Left forelimb (tissue), 1 donor: ENCODE measurements at places on chromosomes 2 and 18.

- DNase-seq, result no peak
Measured at GRCh38 chr2:164110515-164110914, 374.7 kb upstream of the FIGN start.

GRCh38 chr18:48295586-48296311, 113.4 kb downstream of the ZBTB7C start:
- DNase-seq, result no peak

- no peak for DNase-seq
Measured at GRCh38 chr2:137467246-137467862, 496.9 kb upstream of the HNMT start.

DNA sequence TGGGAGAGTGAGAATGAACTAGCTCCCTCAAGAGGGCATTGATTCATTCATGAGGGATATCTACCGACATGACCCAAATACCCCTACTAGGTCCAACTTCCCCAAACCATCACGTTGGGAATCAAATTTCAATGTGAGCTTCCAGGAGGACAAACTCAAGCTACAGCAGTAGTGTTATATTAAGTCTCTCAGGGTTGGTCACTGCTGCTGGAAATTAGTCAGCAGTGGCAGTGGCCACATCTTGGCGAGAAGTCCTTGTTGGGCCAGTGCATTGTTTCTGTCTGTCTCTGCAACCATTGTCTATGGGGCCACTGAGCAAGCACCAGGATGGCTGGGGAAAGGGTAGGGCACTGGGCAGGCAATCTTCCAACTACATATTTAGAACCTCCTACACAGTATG, 47.5 kb downstream of the THUMPD2 start:
- DNase-seq, result no peak

- DNase-seq, result peak; percentile 91
Measured at GRCh38 chr2:85813982-85814801, 60.4 kb downstream of the ATOH8 start.

GRCh38 chr2:228545748-228546145, 364.3 kb upstream of the SPHKAP start:
- no peak for DNase-seq

DNA sequence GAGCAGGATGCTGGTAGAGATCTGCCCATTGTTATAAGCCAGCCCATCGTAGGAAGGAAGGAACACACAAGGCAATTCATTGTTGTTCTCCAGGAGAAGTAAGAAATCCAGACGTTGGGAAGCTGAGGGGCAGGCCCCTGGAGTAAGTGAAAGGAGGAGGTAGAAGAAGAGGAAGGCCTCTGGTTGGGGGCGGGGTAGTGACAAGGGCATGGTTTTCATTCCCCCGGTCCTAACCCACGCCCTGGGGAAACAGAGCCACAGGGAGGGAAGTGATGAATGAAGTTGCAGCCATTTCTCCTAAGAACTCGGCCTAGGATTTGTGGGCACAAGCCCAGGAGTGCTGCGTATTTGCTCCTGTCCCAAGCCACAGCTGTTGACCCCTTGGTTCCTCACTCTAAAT, 18.0 kb downstream of the LBH start:
- DNase-seq, result no peak

GRCh38 chr18:59650266-59650820, 46.9 kb downstream of the CCBE1 start:
- no peak for DNase-seq

- DNase-seq, result no peak
Measured at GRCh38 chr2:17190527-17190926, 327.7 kb downstream of the RAD51AP2 start.

DNA sequence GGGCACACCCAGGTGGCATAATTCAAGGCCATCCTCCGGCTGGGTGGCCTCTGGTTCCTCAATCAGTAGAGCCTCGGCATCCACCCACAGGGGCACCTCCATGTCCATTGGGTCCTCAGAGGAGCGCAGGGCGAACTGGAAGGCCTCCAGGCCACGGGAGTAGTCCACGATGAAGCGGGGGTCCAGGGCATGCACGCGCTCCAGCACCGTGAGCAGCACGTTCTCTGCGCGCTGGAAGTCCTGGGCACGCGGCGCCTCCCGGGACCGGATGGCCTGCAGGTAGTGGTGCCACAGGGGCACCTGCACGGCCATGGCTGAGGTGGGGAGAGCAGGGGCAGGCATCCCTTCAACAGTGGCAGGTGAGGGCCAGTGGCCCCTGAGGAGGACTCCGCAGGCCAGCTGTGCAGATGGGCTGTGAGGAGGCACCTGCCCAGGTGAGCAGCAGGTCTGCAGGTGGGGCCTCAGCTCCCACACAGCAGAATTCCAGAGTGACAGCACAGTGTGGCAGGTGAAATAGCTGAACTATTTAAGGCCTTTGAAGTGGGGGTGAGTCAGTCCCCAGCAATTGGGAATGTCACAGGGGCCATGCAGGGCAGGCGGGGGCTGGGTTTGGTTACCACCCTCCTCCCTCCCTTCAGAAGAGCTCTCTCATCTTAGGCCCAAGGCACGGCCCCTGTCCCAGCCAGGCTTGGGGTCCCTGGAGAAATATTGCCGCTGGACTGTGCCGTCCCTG, at the start of gene MAB21L4:
TSS of gene MAB21L4 (minus strand) at position 501 of the 733 bp plus-strand sequence. CDS start at position 342, 159 bp downstream.
- no peak for DNase-seq

- no peak for DNase-seq
Measured at GRCh38 chr2:240584486-240585031, 2.0 kb upstream of the CAPN10 start.

DNA sequence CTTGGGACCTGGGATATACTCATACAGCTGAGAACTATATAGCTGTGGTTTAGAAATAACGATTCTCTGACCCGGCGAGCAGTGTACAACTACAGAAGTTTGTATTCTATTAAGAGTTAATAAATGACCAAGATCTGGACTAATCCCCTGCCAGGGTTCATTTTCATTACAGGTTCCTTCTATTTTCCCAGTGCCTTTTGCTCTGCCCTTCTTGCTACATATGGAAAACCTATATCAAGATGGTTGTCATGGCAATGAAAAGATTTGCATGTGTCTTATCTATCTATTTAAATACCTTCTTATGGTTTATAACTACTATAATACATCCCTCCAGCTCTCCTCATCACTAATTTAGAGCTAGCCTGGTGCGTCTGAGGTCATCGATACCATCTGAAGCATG, 965.2 kb downstream of the BCL11A start:
- no peak for DNase-seq

- DNase-seq, result no peak
Measured at GRCh38 chr18:14086458-14087231, 45.6 kb downstream of the ZNF519 start.

DNA sequence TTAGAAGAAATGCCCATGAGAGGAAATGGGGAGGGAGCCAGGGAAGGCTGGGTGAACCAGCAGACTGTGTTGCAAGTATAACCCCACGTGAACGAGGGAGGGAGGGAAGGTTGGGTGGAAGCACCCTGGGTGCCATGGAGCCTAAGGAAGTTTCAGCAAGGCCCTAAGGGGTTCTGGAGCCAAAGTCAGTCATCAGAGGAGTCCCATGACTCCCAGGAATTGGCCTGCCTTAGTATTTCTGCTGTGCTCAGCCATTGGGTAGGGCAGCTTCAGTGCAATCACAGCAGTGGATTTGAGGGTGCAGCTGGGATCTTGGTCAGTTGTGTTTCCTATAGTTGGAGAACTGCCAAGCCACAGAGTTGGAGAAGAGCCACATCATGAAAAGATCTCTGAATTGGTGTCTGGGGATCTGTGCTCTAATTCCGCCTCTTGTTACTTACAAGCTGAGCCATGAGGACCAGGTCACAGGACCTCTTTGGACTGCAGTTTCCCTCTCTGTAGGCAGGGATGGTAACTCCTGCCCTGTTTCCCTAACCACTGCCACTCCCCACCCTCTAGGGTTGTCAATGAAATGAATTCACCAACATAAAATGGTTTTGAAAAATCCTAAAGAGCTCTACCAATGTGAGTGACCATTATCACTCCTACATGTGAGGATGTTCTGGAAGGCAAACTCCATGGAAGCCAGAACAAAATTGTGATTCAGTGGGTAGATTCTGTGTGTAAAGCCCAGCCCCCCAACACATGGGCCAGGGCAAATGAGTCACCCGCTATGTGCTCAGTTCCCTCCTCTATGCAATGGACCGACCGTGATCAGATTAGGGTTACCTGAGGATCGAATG, 108.9 kb downstream of the CLIP4 start:
- DNase-seq, result no peak

- DNase-seq, result no peak
Measured at GRCh38 chr18:5510135-5510846, 33.5 kb downstream of the EPB41L3 start.
